Activated naive CD4-positive, alpha-beta T cell treated with Interleukin-2 at 50 U/mL for 16 hours (primary cell): ENCODE measurements at places on chromosomes 2 and 18.

- DNase-seq = no peak
Observed at GRCh38 chr18:79118797-79119196, 49.6 kb downstream of the ATP9B start.

GRCh38 chr2:207854484-207855440, 85.1 kb upstream of the FZD5 start:
- DNase-seq = no peak

DNA sequence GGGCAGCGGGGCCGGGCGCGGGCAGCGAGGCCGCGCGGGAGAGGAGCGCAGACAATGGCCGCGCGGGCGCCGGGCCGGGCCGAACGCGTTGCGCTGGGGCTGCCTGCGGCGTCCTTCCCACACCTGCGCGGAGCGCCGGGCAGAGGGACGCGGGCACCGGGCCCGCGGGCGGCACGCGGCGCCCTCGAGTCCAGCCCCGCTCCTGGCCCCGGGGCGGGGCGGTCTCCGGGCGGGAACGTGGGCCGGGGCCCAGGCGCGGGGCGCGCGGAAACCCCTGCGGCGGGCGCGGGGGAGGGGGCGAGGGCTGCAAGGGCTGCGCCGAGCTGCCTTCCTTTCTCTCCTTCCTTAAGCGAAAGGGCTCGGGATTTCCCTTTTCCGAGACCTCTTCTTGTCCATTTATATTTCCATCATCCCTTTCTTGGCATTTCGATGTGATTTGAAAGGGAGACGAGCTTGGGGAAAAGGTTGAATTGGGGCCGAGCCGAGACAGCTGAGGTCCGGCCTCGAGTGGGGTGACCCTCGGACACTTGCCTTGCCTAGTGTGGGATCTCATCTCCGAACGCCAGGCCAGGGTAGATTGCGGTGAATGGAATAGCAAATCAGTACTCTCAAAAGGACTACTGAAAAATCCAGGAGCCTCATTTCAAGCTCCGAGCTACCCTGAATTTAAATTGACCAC, 676 bp downstream of the KLHL23 start:
- DNase-seq = peak; percentile 20

- no peak for DNase-seq
Observed at GRCh38 chr2:120938045-120938771, 202.5 kb downstream of the GLI2 start.

DNA sequence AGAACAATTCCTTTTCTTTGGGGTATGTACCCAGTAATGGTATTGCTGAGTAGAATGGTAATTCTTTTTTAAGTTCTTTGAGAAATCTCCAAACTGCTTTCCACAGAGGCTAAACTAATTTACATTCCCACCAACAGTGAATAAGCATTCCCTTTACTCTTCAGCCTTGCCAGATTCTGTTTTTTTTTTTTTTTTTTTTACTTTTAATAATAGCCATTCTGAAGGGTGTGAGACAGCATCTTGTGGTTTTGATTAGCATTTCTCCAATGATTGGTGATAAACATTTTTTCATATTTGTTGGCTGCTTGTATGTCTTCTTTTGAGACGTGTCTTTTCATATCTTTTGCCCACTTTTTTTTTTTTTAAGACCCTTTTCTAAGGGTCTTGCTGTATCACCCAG, 137.4 kb downstream of the RTN4 start:
- DNase-seq = no peak
